ENCODE measurements at places on chromosomes 7 and 10.

GRCh38 chr7:93390660-93391059, 158.5 kb downstream of the VPS50 start:
- no peak overlapping the region for H3K27ac ChIP-seq
- peaks cover 12% of the 10 kb centered on the region for H3K27me3 ChIP-seq
- no peak for DNase-seq
- no peak overlapping the region for H3K4me3 ChIP-seq
- H3K4me1 ChIP-seq = no peaks in the 10 kb centered on the region

GRCh38 chr7:79284211-79284610, 169.3 kb downstream of the MAGI2 start:
- H3K27me3 ChIP-seq = peaks cover 2% of the 10 kb centered on the region
- H3K4me3 ChIP-seq = no peak overlapping the region
- no peak for DNase-seq
- no peaks in the 10 kb centered on the region for H3K36me3 ChIP-seq
- H3K27ac ChIP-seq = no peak overlapping the region

- H3K36me3 ChIP-seq = peaks cover 14% of the 10 kb centered on the region
- peak; percentile 58 for DNase-seq
- H3K27ac ChIP-seq = peak overlapping the region; percentile 86
- peak overlapping the region; percentile 78 for H3K4me3 ChIP-seq
- peaks cover 55% of the 10 kb centered on the region for H3K4me1 ChIP-seq
Observed at GRCh38 chr7:74656441-74656836, 1.1 kb upstream of the GTF2I start.

DNA sequence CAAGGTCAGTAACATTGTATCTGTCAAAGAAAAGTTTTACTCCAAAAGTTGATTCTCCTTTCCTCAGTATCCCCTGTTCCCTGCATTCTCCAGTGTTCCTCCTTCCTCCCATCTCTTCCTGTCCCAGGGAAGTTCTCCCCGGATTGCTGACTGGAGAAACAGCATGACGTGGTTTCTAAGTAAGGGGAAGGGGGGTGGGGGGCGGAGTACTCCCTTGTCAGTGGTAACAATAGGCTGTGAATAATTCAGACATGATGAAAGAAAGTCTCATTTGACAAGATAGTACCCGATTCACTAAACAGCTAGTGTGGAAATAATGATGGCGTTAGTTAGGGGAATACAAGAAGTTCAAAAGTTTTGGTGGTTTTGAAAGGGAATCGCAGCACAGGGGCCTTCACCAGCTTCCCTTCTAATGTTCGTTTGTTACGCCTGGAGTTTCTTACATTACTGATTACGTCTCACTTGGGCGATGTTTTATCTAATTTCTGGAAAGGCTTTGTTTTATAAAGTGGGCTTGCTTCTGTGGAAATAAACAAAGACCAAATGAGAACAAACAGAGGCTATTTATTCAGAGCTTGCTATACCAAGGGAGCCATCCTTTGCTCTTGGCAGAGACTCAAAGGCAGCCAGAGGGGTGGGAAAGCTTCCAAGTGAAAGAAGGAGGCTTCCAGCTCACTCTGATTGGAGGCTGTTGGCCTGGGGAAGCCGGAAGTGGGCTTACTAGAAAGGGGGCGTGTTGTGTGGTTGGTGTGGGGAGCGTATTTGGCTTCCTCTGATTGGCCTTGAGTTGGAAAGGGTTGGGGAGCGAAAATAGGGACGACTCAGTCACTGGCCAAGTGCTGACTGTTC, 453.7 kb downstream of the SDK1 start:
- H3K27me3 ChIP-seq = no peaks in the 10 kb centered on the region
- no peak for DNase-seq
- no peak overlapping the region for H3K4me3 ChIP-seq
- H3K36me3 ChIP-seq = no peaks in the 10 kb centered on the region
- no peaks in the 10 kb centered on the region for H3K4me1 ChIP-seq
- H3K27ac ChIP-seq = no peak overlapping the region

- no peaks in the 10 kb centered on the region for H3K36me3 ChIP-seq
- peaks cover 5% of the 10 kb centered on the region for H3K4me1 ChIP-seq
- no peak overlapping the region for H3K27ac ChIP-seq
- peaks cover 16% of the 10 kb centered on the region for H3K27me3 ChIP-seq
Observed at GRCh38 chr7:101116898-101117297, 10.0 kb upstream of the SERPINE1 start.

DNA sequence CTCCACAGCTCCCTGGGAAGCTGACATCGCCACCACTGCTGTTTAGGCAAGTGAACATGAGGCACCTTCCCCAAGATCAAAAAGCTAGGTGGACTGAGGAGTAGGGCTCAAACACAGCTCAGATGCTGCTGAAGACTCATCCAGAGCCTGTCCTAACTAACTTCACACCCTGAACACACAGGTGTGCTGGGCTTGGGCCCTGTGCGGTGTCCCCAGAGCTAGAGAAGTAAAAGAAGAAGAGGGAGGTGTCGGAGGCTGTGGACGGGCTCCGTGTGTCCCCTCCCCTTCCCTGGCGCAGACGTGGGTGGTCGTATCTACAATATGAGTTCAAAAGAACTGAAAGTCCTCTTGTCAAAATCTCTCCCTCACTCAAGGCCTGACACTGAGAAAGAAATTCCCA, 373.4 kb upstream of the MGMT start:
- no peak for DNase-seq
- peaks cover 8% of the 10 kb centered on the region for H3K27me3 ChIP-seq
- no peak overlapping the region for H3K27ac ChIP-seq
- H3K4me1 ChIP-seq = peaks cover 3% of the 10 kb centered on the region
